ENCODE measurements at places on chromosomes 4 and X.
A peak's percentile ranks its signal among the peaks of the same experiment; 100 is the strongest.

DNA sequence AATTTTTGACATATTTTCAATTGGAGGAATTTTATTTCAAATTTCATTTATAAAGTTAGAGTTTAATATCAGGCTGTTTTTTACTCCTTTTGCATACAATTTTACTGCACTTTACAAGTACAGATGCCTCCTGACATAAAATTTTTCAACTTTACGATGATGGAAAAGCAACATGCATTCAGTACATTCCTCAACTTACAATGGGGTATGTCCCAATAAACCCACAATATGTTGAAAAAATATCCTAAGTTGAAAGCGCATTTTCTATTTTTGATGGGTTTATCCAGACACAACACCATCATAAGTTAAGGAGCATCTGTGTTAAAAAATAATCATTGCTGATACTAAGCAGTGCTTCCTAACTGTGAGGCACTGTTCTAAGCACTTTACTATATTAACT is 4.3 kb downstream of the KLHL5 start:
- no peak for DNase-seq

GRCh38 chrX:31508338-31508737 is 436.5 kb upstream of the FTHL17 start:
- DNase-seq, result peak; percentile 10

- peak; percentile 26 for DNase-seq
Observed at GRCh38 chr4:73257651-73258435, 755 bp downstream of the ANKRD17 start.

DNA sequence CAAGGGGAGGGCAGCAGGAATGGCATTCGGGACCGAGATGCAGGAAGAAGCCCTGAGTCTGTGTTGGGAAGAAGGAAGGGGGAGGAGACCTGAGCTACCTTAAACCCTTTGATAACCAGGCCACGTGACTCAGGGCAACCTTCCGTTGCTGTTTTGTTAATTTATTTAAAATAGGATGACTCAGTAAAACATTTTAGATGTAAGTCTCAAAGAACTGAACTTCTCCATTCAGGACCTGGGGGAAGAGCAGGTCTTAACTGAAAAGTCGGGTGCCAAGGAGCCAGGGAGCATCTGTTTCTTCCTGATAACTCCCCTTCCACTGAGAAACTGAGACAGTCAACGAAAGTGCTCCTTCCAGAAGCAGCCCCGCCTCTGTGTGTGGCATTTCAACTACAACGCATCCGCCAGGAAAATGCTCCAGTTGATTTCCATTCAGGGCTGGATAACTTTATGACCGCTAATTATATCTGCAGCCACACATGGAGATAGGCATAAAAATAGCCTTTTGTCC is 88.0 kb downstream of the IRF2 start:
- DNase-seq, result no peak

GRCh38 chr4:80069837-80070731 is 2.9 kb downstream of the ANTXR2 start:
- DNase-seq, result no peak

Data from mammary epithelial cell (primary cell).